ENCODE measurements at places on chromosomes 13 and 19.

GRCh38 chr13:33348366-33348765 is 62.8 kb upstream of the STARD13 start:
- DNase-seq: no peak

GRCh38 chr13:82917984-82918383 is 964.3 kb downstream of the SLITRK1 start:
- no peak for DNase-seq

DNA sequence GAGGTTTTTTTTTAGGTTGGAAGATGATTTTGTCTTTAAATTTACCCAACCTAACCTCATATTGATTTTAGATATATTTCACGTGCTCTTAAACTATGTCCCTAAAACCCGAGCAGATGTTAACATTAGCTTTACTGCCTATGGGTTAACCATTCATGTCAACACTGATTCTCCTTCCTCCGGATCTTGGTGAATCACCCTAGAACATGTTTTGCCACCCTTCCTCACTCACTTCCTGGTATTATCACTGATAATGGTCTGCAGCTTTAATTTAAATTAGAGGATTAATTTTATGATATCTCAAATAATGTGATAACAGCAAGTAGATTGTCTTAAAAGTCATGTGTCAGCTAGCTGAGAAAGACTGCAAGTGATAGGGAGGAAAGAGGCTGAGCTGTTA is 31.9 kb downstream of the HTR2A start:
- no peak for DNase-seq

DNA sequence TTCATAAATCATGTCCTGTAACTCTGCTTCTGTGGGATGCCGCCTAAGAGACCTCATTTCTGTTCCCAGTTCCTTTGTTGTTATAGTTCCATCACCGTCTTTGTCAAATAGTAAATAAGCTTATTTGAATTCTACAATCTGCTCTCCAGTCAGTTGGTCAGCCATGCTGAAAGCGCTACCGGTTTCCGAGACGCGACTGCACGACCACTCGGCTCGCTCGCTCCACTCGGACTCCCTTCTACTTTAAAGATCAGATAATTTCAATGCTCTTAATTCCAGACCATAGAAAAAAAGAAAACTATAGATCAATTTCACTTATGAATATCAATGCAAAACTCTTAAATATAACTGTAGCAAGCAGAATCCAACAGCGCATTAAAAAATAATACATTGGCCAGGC is 64.2 kb upstream of the STK24 start:
- no peak for DNase-seq

- no peak for DNase-seq
These were observed 84.5 kb upstream of the UFM1 start for GRCh38 chr13:38265132-38265497.
